ENCODE measurements at places on chromosomes 7 and 10.

DNA sequence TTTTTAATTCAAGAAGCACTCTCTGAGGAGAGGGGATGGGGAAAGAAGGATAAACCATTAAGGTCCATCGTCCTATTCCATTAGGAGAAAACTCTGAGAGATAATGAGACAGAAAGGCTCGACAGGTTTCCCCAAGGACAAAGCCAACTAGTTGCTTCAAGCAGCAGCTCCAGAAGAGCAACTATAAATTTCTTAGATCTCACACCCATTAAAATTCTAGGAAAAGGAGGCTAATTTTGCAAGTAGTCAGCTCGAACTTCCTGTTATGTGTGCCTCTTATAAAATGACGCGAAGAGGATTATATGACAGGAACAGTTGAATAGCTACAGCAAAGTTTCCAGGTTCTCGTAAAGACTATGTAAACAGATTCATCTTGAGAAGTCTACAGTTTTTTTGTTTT is 52.0 kb upstream of the ST8SIA6 start:
- no peak for DNase-seq

DNA sequence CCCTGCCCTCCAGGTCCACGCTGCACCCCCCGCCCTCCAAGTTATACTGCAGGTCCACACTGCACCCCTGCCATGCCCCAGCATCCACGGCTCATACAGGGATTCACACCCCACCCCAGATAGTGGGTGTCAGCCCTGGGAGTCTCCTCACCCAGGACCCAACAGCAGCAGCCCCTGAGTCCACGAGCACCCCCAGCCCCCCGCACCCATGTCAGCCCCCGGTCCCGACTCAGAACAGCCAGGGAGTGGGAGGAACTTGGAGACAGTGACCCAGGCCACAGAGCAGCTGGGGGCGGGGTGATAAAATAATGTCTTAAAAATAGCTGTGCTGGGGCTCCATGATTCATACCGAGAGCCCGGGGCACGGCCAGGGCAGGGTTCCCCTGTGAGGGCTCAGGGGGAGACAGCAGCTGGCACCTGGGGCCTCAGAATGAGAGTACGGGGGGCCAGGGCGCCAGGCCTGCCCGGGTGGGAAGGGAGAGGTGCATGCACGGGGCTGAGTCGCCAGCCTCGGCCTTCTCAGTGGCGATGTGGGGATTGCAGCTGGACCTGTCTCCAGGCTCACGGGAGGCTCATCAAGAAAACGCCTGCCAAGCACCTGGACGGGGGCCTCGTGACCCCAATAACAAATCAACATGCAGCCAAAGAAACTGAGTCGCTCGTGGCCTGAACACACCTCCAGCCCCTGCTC is 29.8 kb downstream of the ADAP1 start:
- no peak for DNase-seq

DNA sequence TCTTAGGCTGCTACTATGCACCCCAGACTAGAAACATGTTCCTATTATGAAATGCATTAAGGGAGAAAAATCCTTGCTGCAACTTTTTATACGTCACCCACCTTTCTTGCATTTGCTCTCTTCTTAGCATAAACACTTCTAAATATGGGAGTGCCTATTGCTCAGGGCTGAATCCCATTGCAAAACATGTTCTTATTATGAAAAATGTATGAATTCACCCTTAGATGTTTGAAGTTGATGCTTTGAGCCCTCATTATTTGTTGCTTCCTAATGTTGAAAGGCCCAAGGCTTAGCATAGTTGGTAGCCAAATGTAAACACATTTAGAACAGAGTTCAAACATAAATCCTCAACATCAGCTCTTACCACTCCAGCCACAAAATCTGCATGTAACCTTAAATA is 52.8 kb downstream of the BMPER start:
- DNase-seq, result no peak

- DNase-seq, result no peak
These were observed 1.5 kb upstream of the MKX start for GRCh38 chr10:27747096-27747451.

DNA sequence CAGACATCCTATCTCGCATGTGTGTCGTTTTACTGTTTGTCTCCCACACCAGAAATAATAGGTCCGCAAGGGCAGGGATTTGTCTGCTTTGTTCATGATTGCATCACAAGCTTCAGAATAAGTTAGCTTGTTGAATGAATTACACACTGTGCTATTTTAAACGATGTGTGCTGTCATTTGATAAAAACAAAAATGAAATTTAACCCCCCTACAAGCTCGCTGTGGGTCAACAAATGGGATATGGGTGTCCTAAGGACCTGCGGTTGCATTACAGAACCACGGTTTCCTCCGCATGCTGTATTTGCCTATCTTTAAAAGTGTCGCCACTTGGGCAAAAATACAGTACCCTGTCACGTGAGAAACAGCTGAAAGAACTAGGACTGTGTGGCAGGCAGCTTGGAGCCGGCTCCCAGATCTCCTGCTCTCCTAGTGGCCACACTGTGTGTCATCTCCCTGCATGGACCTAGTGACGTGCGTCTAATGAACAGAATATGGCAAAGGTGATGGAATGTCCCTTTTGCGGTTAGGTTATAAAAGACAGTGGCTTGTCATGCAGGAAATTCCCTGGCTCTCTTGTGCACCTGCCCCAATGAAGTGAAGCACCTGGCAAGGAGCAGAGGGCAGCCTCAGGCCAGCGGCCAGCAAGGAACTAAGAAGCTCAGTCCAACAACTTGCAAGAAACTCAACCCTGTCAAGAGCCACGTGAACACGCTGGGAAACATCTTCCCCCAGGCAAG is 32.9 kb upstream of the CRYGN start:
- no peak for DNase-seq

GRCh38 chr10:12700557-12700874 is 301.0 kb downstream of the CCDC3 start:
- DNase-seq, result no peak

DNA sequence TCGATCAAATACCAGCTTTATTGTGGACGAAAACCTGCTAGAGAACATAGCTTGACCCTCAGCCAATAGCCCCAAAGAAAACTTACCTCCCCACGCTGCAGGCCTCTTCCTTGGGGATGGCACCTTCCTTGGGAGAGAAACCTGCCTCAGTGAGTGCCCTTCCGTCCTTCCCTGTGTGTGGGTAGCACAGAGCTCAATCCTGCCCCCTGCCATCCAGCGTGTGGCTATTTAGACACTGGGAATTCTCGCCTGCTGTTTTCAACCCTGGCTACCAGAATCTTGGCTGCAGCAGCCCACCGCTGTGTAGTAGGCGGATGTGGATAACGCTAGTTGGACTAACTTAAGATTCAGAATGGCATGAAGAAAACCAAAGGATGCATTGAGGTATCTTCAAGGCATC is 238.2 kb downstream of the TEX36 start:
- no peak for DNase-seq

DNA sequence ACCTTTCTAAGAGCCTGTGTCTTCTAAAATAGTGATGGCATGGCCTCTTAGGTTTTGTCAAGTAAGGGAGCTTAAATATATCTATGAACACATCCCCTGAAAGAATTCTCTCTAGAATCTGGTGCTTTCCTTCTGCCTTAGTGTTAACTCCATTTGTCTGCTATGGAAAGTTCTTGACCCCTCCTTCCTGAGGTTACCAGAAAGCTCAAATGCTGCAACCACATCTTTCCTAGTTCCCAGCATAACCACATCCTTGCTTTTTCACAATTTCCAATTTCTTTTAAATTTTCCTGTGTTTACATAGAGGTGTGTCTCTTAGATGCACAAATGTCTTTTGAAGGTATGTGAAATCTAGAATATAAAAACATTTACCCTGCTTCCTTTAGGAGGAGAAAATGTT is 16.4 kb upstream of the GSDME start:
- DNase-seq, result no peak

GRCh38 chr7:134405299-134405698 is 53.6 kb downstream of the AKR1B1 start:
- no peak for DNase-seq

DNA sequence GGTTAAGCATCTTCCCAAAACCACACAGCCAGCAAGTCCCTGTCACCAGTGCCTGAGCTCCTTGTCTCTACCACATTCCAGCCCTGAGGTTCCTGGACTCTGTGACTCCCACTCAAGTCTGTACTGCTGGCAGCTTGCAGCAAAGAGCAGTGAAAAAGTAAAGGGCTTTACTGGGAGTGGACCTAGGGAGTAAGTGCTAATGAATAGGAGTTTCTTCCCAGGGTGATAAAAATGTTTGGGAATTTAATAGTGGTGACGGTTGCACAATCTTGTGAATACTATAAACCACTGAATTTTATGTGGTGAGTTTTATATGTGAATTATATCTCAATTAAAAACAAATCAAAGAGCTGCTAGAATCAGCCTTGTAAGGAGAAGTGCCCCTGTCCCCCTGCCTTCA is 22.6 kb downstream of the HSPA12A start:
- DNase-seq, result no peak

GRCh38 chr7:79968077-79968648 is 166.5 kb upstream of the GNAI1 start:
- no peak for DNase-seq

DNA sequence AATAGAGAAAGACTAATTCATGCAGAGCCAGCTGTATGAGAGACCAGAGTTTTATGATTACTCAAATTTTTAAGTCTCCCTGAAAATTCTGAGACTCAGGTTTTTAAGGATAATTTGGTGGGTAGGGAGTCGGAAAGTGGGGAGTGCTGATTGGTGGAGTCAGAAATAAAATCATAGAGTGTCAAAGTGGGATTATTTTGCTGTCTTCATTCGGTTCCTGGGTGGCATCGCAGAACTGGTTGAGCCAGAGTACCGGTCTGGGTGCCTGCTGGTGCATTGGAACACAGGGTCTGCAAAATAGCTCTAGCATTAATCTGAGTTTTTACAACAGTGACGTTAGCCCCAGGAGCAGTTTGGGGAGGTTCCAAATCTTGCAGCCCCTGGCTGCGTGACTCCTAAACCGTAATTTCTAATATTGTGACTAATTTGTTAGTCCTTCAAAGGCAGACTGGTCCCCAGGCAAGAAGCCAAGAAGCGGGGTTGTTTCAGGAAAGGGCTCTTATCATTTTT is 32.4 kb downstream of the GPRIN2 start:
- DNase-seq, result no peak

- DNase-seq, result no peak
These were observed 49.1 kb upstream of the FOXK1 start for GRCh38 chr7:4633012-4633411.

GRCh38 chr7:107322015-107322414 is 147.8 kb upstream of the GPR22 start:
- DNase-seq, result no peak

DNA sequence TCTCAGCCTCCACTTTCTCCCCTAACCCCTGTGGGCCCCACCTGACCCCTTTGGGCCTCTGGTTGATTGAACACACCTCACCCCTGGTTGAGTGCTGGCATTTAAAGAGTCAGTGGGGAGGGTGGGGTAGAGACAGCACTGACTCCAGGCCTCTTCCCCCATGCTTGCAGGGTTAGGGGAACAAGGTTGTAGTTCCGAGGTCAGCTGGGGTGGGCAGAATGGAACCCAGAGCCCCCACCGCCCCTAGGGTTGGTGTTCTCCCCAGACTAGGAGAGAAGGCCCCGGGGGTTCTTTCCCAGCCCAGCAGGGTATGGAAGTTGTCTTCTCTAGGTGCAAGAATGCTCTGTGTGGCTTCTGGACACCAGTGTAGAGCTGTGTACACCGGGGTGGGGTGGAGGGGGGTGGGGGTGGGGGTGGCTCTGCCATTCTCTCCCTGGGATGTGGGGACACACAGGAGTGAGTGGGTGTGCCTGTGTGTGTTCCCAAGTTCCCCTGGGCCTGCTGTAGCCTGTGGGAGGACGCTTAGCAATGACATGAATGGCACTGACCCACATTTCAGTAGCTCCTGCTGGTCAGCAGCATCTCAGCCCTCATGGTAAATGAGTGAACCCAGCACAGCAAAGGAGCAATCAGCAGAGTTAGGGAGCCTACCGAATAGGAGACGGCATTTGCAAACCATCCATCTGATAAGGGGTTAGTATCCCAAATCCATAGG is 33.6 kb downstream of the PRF1 start:
- DNase-seq, result no peak

DNA sequence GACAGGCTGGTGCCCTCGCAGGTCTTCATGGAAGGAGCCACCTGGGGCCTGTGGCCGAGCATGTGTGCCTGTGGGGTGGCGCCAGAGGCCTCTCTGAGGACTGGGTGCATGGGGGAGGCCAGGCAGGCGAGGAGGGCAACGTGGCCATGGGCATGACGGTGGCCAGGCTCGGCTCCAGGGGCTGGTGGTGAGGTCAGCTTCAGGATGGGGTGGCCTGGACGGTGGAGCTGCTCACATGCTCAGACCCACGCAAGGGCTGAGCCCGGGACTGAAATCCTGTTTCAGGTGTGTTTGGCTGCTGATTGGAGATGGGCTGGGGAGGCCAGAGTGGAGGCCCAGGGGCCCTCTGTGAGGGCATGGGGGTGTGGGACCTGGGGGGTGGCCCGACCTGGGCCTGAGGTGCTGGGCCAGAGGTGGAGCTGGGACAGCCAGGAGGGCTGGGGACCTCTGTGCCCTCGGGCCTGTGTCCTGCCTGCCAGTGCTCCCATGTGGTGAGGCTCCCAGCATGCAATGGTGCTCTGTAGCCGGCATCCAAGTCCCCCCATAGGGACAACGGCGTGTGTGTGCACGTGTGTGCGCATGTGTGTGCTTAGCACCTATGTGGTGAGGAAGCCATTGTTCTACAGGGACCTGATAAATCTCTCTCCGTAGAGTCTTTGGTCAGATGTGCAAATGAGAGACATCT is 71.1 kb downstream of the INPP5A start:
- DNase-seq, result no peak

DNA sequence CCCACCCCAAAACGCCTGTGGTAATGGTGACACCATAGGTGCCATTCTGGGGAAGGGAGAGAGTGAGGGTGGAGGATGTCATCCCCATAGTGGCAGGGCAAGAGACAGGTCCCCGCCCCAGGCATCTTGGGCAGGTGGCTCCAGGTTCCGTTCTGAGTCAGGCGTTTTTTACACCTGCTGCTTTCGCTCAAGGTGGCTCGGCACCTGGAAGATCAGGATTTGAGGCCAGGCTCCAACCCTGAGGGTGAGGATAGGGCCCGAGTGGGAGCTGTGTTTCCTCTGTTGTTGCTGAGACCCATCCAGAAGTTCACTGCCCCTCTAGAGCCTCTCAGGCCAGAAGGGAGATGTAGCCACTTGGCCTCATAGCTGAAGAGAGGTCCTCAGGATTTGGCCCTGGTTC is 36.6 kb upstream of the DUSP5 start:
- no peak for DNase-seq

DNA sequence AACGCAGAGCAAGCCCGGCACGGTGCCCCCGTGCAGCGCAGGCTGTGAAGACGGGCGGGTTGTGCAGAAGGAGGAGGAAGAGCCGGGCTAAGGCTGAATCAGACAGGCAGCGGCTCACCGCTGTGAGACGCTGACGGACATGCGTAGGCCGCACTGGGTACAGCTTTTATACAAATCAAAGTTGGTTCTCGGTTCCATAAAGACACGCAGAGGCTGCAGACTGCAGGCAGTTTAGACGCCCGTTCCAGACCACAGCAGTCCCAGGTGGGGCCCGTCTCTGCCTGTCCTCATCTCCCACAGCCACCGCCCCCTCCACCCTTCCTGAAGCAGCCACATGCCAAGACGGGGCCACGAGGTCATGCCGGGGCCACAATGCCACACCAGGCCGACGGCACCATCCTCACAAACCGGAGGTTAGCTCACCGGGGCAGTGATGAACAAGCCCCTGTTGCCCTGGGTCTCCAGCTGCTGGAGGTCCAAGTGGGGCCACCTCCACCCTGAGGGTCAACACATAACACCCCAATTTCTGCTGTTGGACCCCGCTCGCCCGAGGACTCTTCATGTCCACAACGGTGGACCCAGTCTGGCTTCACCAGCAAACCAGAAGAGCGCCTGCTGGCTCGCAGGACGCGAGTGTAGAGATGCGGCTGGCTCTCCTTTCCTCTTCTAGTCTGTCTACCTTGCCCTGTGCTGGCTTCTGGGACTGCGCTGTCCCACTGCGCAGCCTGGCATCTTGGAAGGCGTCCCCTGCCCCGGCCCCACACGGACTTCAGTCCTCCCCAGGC is 227.2 kb downstream of the ELFN1 start:
- DNase-seq, result no peak

Data from esophagus squamous epithelium (tissue), 5 donors.